ENCODE measurements at places on chromosomes 3 and 15.

GRCh38 chr3:44427683-44428082 lies 49.8 kb downstream of the ZNF445 start:
- DNase-seq = no peak

- DNase-seq = no peak
Observed at GRCh38 chr3:35643495-35643894, 4.2 kb downstream of the ARPP21 start.

- no peak for DNase-seq
Observed at GRCh38 chr15:41634072-41634626, 26.1 kb upstream of the MGA start.

DNA sequence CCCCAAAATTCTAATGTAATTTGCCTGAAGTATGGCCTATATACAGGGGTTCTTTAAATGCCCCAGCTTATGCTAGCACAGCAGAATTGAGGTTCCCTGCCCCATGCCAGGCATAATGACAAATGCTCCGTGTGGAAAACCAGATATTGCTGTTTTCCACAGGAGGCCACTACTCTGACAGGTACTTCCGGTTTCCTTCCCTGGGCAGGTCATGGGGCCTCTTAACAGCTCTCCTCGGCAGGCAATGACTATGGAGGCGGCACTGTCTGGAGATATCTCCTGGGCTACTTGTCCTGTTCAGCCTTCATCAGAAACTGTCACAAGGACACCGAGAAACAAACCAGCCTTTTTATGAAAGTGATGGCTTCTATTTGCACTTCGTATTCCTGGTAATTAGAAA lies 54.8 kb downstream of the SLC7A14 start:
- DNase-seq = no peak

DNA sequence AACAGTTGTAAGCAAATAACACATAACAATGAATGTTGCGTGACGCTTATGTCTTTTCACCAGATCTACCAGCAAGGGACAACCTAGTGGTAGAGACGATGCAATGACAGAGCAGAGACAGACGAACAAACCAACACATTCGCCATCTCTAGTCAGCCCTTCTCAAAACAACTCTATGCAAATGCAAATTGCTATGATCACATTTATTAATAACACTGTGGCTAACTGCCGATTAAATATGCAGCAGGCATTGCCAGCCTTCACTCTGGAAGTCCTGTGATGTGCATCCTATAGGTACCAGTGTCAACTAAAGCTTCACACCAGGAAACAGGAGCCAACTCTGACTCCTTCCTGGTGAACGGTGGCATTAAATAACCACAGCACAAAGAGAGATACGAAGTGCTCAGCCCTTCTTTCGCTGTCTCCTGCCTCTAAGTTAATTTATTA lies 94.2 kb downstream of the FOXP1 start:
- DNase-seq = no peak

GRCh38 chr3:45559560-45560118 lies 34.9 kb upstream of the LIMD1 start:
- DNase-seq = no peak

GRCh38 chr3:14920536-14920935 lies 26.8 kb upstream of the NR2C2 start:
- DNase-seq = no peak
